Skeletal muscle cell (primary cell): ENCODE measurements at places on chromosomes 12 and 14.

- DNase-seq = no peak
Observed at GRCh38 chr12:84696908-84697540, 215.6 kb downstream of the SLC6A15 start.

DNA sequence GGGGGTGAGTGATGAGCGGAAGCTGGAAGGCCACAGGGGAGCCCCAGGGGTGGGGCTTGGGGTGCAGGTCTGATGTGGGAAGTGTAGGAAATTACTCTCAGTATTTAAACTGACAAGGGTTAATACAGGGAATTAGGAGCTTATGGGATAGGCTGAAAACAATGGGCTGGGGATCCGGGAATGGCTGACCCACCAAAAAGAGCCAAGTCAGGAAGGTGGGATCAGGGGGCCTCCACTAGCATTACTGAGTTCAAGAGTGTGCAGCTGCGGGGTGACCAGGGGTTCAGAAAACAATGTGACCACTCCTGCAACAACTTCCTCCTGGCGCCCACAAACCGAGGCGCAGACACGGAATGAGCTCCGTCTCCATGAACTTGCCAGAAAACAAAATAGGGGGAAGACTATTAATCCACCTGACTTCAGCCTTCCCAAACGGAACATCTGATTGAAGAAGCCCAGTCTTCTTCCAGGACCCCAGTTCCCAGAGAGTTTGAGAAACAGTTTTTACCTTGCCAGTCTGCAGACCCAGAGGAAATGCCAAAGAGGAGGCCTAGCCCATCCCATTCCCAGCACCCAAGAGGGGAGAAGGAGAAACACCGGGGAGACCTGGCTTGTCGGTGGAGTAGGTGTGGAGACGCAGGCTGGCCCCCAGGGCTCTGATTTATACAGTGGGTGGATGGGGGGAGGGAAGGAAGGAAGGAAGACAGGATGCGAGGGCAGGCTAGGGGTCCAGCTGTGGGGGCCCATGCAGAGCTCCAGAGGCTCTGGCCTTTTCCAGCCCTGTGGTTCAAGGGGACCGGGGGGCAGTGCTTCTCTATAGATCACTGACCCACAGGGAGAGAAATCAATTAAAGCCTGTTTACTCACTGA is 16.5 kb upstream of the YY1 start:
- DNase-seq = no peak

DNA sequence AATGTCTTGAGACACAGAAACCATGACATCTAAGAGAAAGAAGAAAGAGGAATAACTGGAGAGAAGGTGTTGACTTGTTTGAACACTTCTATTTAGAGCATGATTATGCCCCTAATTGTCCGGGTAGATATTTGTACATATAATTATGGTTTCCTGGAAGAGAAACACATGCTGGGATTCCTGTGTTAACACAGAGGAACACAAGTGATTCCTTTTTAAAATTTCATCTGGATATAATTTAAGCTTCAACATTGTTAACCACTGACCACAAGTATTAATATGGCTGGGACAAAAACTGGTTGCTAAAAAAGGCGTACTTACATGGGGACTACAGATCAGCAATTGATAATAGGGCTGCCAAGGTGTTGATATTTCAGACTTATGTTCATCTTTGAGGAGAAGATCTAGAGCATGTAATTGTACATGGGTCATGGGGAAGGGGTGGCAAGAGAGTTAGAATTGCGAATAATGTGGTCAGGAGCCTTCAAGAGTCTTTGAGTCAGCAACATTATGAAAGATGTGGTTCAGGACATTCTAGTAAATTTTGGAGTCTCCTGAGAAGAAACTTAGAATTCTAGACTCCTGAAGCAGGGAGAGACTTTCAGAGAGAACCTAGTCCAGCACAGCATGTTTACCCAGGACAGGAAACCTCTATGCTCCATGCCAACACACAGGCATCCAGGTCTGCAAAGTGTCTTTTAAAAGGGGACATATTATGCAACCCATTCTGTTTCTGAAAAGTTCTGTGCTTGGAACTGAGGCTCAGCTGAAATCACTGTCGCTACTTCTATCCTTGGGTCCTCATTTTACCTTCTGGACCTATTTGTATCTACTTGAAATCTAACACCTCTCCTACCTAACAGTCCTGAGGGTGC is 56.5 kb downstream of the SLC38A1 start:
- no peak for DNase-seq

DNA sequence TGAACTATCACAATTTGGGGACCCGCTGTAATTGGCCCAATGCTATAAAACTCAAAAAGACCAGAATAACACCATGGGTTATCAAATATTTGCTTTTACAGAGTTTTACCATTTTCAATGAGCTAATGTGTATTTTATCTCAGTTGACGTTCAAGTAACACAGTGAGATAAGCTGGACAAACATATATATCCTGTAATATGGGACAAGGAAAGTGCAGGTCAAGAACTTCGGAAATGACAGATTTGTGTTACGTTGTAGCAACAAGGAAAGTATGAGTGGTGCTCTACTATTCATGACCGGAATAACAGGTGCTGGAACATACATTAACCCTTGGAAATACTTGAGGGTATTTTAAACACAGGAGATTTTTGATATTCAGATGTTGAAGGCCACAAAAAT is 566.4 kb upstream of the FLRT2 start:
- no peak for DNase-seq

GRCh38 chr12:7624478-7624877 is 41.2 kb downstream of the APOBEC1 start:
- DNase-seq = no peak

- DNase-seq = no peak
Observed at GRCh38 chr12:42744539-42745182, 155.1 kb upstream of the PRICKLE1 start.

DNA sequence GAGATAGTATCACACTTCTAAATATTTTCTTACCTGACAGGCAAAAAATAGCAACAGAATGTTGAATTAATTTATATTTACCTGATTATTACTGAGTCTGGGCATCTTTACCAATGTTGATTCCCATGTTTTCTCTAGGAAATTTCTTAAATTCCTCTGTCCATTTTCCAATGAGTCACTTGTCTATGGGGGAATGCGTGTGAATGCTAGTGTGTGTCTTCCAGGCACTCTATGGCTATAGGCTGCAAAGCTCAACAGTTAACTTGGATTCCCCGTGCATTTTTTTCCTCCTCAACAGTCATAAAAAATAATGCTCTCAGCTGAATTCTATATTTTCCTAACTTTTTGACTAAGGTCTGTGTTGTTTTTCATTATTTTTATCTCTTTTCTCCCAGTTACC is 1385.8 kb upstream of the FLRT2 start:
- DNase-seq = peak; percentile 16

GRCh38 chr14:59705866-59706265 is 129.3 kb upstream of the CCDC175 start:
- DNase-seq = no peak

- DNase-seq = no peak
Observed at GRCh38 chr12:54261815-54262402, 18.0 kb downstream of the CBX5 start.

GRCh38 chr14:54299410-54300363 is 97.1 kb upstream of the CDKN3 start:
- DNase-seq = no peak

- DNase-seq = no peak
Observed at GRCh38 chr14:76767681-76768656, 6.7 kb downstream of the VASH1 start.

DNA sequence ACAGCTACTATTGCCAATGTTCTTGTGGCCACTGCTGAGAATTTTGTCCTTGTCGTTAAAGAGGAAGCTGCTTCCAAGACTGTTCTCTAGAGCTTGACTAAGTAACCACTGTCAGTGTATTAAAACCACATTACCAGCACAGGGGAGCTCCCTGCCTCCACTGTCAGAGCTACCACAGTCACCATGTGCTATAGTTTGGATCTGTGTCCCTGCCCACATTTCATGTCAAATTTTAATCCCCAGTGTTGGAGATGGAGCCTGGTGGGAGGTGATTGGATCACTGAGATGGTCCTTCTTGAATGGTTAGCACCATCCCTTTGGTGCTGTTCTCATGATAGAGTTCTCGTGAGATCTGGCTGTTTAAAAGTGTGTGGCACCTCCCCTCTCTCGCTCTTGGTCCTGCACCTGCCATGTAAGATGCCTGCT is 23.2 kb upstream of the RAP1B start:
- no peak for DNase-seq

DNA sequence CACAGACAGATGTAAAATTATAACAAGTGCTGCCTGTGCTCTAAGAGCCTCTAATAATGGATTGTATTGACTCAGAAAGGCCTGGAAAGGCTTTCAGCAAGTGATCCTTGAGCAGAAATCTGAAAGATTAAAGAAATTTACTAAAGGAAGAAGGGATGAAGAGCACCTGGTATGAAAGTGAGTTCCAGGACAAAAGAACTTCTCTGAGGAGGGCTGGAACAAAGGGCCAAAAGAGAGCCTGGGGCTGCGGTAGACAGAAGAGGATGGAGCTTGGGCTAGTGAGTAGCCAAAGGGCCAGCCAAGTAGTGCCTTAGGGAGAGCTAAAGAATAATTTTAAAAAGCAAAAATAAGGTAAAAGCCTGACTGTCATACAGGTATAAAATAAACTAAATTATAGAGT is 44.0 kb downstream of the BCAT1 start:
- DNase-seq = no peak

GRCh38 chr14:67418401-67419191 is 6.6 kb upstream of the PLEK2 start:
- no peak for DNase-seq

- no peak for DNase-seq
Observed at GRCh38 chr14:99627510-99628381, 17.2 kb upstream of the HHIPL1 start.

DNA sequence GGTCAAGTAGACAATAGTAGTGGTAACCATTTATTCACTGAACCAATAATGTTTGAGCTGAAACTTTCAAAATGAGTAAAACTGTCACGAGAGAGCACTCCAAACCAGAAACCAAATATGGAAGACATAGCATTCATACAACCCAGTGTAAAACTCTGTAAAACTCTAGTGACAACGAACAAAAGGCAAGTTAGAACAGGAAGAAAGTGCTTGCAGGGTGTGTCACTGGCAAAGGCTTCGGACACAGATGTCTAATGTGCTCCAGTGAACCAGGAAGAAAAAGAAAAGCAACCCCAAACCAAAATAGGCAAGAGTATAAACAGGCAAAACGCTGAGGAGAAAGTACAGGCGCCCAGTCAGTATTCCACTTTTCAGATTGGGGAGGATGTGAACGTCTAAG is 79.3 kb upstream of the FZD10 start:
- no peak for DNase-seq

DNA sequence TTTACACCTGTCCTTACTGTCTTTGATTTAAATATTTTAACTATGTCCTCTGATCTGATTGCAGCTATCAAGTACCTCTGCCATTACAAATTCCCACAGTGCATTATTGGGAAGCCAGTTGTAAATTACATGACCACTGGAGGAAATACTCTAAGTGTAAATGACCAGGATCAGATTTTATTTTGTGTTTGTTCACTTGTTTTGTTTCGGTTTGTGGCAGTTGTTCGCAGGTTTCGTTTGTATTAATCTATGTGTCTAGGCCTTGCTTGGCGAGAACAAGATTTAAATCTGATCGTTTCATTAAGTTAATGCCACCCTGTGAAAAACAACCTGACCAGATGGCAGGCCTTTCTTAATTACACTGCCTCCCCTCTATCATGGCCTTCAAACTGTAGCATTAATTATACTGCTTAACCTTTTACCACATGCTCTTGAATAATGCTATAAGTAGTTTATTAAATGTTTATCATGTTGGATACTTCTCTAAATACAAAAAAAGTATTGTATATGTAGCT is 990.1 kb downstream of the TMTC2 start:
- no peak for DNase-seq

GRCh38 chr14:104172880-104173279 is 34.5 kb downstream of the KIF26A start:
- DNase-seq = no peak

- DNase-seq = no peak
Observed at GRCh38 chr12:84077679-84078078, 834.9 kb downstream of the SLC6A15 start.

DNA sequence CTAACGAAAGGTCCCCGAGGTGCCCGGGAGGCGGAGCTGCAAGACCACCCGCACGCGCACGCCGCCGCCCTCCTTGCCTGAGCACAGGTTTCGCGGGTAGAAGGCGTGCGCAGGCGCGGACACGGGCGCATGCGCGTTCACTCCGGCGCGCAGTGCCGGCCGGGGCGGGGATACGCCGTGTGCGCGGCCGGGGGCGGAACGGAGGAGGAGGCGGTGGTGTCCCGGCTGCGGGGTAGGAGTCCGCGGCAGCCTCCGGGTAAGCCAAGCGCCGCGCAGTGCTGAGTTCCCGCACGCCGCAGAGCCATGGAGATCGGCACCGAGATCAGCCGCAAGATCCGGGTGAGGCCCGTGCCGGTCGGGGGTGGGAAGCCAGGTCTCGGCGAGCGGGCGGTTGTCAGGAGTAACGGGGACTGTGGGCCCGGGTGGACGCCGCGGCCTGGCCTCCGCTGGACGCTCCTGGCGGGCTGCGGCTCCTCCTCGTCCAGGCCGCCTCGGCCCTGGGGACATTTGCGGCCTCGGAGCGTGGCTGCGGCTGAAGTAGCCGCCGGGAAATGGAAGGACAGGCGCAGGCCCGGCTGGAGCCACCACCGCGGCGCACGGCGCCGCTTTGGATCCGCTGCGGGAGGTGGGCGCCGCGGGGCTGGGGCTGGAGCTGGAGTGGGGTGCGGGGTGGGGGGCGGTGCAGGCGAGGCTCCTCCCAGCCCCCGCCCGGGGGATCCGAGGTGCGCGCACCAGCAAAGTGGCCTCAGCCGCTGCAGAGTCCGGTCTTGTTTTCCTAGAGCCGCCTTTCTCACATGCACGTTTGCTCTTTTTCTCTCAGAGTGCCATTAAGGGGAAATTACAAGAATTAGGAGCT is at the start of gene ZC3H14:
TSS of gene ZC3H14 (plus strand) at position 207 of the 856 bp plus-strand sequence. CDS start at position 304, 97 bp downstream.
- DNase-seq = peak; percentile 53

- DNase-seq = peak; percentile 16
Observed at GRCh38 chr12:87679251-87679650, 349.9 kb downstream of the C12orf50 start.

DNA sequence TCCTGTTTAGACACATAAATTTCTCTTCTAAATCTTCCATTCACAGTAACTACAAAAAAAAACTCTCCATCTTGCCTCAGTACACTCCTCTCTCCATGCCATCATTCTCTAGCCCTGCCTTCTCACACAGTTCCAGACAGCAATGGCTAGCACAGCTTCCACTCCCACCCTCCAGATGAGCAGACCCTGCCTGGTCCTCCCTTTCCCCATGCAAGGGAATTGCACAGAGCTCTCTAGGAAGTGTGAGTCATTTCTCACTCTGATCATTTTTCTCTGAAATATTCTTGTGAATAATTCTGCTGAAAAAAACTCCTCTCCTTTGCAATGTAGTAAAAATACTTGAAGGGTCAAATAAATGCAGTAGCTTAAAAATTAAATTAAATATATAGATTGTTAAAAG is 170.6 kb downstream of the BMP4 start:
- no peak for DNase-seq

GRCh38 chr14:89578156-89578555 is 161.1 kb upstream of the FOXN3 start:
- no peak for DNase-seq

GRCh38 chr12:19710811-19711793 is 271.8 kb downstream of the AEBP2 start:
- DNase-seq = peak; percentile 43

GRCh38 chr12:116818341-116818856 is 62.8 kb downstream of the HRK start:
- DNase-seq = no peak
